ENCODE measurements at places on chromosomes 13 and 19.

- DNase-seq, result no peak
Measured at GRCh38 chr13:24127116-24127631, 33.3 kb upstream of the SPATA13 start.

- DNase-seq, result no peak
Measured at GRCh38 chr19:34193439-34193838, 21.1 kb downstream of the LSM14A start.

GRCh38 chr13:108345016-108345415 is 75.5 kb downstream of the TNFSF13B start:
- DNase-seq, result no peak

DNA sequence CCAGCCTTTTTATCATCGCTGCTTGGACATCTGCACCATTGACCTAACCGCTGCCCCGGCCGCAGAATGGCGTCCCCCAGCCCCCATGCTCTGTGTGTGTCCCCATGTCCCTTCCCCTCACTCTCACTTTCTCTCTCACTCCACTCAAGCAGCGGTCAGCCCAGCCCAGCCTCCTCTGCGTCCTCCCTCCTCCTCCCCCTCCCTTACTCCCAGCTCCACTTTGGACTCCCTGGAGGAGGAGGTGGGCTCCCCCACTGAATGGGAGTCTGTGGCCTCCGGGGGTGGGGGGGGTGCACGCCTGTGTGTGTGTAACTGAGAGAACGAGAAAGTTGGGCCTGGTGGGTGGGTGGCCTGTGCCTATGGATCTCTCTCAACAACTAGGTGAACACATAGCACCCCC is 2.2 kb downstream of the MAP2K7 start:
- no peak for DNase-seq

DNA sequence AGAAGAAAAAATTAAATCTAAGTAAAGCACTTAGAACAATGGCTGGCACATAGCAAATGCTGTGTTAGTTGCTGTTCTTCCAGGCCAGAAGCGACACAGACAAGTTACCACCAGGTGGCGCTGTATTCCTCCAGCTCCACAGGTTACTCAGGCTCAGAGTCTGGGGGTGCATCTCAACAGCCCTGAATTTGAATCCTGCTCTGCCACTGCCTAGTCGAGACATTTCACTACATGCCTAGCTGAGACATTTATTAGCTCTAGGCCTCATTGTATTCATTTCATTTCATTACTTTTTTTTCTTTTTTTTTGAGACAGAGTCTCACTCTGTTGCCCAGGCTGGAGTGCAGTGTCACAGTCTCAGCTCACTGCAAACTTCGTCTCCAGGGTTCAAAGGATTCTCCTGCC is 16.4 kb upstream of the CYP2B6 start:
- DNase-seq, result peak; percentile 42

DNA sequence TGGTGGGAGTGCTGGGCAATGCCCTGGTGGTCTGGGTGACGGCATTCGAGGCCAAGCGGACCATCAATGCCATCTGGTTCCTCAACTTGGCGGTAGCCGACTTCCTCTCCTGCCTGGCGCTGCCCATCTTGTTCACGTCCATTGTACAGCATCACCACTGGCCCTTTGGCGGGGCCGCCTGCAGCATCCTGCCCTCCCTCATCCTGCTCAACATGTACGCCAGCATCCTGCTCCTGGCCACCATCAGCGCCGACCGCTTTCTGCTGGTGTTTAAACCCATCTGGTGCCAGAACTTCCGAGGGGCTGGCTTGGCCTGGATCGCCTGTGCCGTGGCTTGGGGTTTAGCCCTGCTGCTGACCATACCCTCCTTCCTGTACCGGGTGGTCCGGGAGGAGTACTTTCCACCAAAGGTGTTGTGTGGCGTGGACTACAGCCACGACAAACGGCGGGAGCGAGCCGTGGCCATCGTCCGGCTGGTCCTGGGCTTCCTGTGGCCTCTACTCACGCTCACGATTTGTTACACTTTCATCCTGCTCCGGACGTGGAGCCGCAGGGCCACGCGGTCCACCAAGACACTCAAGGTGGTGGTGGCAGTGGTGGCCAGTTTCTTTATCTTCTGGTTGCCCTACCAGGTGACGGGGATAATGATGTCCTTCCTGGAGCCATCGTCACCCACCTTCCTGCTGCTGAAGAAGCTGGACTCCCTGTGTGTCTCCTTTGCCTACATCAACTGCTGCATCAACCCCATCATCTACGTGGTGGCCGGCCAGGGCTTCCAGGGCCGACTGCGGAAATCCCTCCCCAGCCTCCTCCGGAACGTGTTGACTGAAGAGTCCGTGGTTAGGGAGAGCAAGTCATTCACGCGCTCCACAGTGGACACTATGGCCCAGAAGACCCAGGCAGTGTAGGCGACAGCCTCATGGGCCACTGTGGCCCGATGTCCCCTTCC is 10.5 kb downstream of the C5AR1 start:
- DNase-seq, result no peak

- DNase-seq, result no peak
Measured at GRCh38 chr13:30443957-30444404, 21.7 kb downstream of the UBE2L5 start.

- no peak for DNase-seq
Measured at GRCh38 chr19:10460714-10461046, 40.3 kb downstream of the PDE4A start.

- DNase-seq, result peak; percentile 54
Measured at GRCh38 chr13:21913010-21913409, 242.1 kb downstream of the FGF9 start.

- DNase-seq, result no peak
Measured at GRCh38 chr13:28494504-28494777, 487 bp downstream of the FLT1 start.

DNA sequence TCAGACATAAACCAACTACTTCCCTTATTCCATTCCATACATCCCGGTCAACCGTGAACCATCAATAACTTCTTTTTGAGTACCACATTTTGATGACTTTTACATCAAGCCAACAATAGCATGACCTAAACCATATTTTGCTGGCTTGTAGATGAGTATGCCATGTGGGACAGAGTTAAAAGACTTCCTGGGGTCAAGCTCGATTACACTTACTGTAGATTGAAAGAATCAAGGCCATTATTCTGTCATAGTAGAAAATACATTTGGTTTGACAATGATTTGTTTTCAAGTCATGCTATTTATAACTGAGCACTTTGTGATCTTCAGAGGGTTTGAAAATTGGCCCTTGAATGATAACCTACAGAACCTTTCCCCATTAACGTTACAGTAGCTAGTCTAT is 1086.9 kb upstream of the PCDH20 start:
- DNase-seq, result no peak

DNA sequence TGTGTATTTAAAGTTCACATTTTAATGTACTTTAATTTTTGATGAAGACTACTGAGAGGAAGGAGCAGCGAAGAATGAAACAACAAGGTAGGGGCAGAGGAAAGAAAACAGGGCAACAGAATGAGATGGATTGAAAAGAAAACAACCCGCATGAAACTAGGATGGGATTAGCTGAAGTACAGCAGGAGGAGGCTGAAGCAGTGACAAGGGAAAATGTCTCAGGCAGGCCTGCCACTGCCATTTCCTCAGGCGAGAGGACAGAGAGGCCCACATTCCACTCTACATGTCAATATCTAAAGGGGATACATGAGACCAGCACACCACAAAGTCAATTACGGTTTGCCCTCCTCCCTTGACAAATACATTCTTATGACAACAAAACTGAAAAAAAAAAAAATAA is 1703.2 kb downstream of the EFNB2 start:
- DNase-seq, result no peak

DNA sequence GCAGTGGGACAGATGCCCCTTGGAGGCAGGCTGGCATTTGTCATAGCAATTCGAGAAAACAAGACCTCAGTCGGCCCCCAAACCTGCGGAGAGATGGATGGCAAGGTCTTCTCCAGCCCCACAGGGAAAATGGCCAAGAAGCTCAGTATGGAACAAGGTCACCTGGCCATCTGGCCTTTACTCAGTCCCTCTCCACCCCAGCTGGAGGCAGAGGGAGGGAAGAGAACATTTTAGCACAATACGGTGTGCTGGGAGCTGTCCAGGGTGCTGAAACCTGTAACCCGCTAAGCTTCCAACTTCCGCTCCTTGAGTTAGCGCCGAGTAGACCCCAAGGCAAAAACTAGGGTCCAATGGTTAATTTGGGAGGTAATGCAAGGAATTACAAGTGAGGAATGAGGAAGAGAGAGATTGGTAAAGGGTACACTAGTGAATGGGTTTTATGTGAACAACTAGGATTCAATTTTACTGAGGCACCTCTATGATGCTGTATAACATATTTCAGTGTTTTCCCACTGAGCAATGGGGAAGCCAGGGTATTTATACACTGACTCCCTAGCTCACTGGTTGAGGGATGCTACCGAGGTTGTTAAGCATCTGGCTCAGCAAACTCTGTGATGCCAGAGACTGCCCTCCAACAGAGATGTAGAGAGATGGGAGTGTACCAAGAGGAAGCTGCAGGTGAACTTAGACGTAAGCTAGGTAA is 64.3 kb downstream of the CACNA1A start:
- no peak for DNase-seq

- DNase-seq, result peak; percentile 16
Measured at GRCh38 chr13:46035066-46035465, 17.5 kb downstream of the ZC3H13 start.

DNA sequence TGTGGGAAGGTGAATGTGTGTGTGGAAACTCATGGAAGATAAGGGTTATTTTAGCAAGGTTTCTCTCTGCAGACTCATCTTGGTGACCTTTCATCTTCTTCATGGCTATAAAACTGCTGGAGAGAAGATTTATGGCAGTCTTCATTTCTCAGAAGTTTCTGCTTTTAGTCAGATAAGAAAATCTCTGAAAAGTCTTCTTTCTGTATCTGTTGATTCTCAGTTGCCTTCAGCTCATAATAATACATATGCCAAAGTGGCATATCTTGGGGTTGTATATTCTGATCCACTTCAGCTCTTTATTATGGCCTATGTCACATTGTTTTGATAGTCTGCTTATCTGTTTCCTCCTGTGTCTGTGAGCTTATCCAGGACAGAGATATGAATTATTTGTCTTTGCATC is 143.3 kb upstream of the TMTC4 start:
- no peak for DNase-seq

DNA sequence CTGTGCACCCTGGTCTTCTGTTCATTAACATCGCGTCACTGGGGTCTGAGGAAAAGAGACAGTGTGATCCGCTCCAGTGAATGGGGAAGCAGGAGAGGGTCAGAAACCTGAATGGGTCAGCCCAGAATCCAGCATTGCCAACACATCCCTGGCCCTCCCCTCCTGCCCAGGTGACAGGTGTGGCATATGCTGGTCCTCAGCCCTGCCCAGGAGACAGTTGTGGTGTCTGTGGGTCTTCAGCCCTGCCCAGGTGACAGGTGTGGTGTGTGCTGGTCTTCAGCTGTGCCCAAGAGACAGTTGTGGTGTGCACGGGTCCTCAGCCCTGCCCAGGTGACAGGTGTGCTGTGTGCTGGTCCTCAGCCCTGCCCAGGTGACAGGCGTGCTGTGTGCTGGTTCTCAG is 8.0 kb downstream of the TFDP1 start:
- no peak for DNase-seq

- no peak for DNase-seq
Measured at GRCh38 chr13:22062478-22063205, 391.8 kb downstream of the FGF9 start.

DNA sequence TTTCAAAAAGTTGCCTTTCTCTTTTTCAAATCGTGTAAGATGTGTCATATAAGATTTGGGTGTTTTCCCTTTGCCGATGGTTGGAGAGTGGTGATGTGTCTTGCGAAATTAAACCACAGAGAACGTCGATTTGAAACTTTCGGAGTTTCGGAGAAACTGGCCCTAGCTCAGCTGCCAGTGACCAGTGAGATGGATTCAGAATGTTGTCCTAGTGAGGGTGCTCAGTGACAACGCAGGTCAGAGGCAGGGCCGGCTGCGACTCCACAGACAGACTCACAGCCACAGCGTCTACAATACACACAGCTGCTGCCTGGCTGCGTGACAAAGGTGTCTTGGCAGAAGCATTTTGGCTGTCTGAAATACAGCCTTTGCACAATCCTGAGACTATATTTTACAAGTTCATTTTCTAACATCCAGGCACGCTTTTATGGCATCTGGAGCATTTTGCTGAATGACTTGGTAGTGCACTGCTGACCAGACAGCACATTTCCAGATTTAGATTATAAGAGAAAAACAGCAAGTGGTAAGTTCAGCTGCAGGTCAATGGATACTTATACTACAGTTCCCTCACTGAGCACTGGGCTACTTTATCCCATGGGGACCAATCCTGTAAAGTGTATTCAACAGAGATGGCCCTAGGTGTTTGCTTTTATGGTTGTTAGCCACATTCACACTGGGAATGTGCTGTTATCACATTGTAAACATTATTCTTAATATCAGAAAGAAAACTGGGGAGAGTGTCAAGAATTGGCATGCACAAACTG is 207.5 kb downstream of the KCNRG start:
- DNase-seq, result peak; percentile 93

DNA sequence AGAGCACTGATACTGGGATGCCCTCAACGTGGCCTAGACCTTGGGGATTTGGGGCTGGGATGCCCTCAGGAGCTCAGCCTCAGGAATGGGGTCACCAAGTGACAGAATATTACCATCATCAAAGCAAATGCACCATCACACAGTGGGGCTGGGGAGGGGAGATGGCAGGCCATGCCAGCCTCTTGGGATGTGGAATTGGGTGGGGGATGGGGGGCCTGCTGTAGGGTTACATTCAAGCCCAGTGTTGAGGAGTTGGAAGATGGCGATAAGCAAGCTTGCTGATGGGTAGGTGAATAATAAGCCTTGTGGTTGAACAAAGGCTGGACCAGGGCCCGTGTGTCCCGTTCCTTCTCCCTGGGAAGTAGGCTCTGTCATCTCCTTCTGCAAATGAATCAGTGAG is 69.1 kb upstream of the GPR12 start:
- DNase-seq, result no peak

GRCh38 chr13:24032252-24032651 is 128.3 kb upstream of the SPATA13 start:
- no peak for DNase-seq

- DNase-seq, result no peak
Measured at GRCh38 chr13:61391426-61391825, 24.2 kb downstream of the PCDH20 start.

DNA sequence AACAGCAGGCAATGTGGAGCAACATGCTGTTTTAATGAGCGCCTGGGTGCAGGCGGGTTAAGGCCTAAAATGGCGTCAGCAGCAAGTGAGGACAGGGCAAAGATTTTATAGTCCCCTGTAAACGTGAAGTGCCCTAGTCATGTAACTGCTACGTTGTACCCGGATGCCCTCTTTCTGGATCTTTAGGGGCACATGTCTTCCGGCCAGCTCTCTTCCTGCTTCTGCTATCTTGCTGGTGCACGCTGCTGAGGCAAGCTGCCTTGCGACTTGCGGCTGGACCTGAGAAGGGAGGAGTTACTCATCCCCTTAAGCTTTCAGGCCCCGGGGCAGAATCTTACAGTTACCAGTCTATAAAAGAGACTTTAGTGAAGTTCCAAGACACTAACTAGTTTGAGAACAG is 303.6 kb upstream of the DACH1 start:
- no peak for DNase-seq
